Hepatic stellate cell (primary cell): ENCODE measurements at places on chromosomes 5 and 9.
A peak's percentile ranks its signal among the peaks of the same experiment; 100 is the strongest.

DNA sequence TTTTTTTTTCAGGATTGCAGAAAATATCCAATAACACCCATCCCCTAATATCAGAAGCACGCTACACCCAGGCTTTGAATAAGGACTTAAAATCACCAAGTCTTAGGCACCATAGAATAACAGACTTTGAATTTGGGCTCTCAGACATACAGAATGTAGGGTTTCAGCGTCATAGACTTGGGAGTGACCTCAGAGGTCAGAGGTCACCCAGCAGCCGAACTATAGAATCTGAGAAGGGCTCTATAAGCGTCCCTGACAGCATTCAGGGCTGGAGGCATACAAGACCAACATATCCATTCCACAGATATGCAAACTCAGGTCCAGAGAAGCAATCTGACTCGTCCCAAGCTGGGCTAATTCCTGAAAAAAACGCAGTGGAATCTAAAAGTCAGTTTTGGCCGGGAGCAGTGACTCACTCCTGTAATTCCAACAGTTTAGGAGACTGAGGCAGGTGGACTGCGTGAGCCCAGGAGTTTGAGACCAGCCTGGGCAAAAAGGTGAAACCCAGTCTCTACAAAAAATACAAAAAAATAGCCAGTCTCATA is 34.7 kb downstream of the SLC6A7 start:
- DNase-seq: peak; percentile 54

DNA sequence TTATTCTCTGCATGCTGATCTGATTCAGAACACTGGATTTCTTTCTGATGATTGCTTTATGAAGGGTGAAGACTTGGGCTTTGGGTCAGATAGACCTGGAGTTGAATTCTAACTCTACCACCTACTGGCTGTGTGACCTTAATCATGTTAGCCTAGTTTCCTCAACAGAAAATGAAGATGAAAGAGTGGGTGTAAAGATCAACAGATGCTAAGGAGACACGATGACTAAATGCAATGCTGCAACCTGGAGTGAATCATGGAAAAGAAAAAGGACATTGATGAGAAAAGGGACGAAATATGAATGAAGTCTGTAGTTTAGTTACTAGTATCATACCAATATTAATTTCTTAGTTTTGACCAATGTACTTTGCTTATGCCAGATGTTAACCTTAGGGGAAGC is 27.8 kb upstream of the DENND1A start:
- no peak for DNase-seq

DNA sequence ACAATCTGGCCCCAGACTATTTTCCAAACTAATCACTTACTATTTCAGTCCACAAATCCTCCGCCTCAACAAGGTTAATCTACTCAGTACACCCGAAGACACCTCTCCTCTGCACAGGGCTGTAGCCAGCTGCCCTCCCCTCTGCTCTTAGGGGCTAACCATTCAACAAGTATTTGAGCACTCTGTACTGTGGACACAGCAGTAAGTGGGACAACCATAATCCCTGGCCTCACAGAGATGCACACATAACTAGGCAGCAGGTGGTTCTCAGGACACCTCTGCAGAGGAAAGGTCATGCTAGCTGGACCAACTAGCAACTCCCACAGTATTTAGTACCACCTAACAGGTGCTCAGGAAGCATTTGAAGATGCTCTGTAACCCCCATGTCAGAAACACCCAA is 5.5 kb downstream of the CAMSAP1 start:
- no peak for DNase-seq

GRCh38 chr5:28957450-28957849 is 1919.1 kb upstream of the CDH9 start:
- no peak for DNase-seq

- DNase-seq: no peak
Measured at GRCh38 chr9:81076131-81076530, 613.2 kb downstream of the TLE1 start.

DNA sequence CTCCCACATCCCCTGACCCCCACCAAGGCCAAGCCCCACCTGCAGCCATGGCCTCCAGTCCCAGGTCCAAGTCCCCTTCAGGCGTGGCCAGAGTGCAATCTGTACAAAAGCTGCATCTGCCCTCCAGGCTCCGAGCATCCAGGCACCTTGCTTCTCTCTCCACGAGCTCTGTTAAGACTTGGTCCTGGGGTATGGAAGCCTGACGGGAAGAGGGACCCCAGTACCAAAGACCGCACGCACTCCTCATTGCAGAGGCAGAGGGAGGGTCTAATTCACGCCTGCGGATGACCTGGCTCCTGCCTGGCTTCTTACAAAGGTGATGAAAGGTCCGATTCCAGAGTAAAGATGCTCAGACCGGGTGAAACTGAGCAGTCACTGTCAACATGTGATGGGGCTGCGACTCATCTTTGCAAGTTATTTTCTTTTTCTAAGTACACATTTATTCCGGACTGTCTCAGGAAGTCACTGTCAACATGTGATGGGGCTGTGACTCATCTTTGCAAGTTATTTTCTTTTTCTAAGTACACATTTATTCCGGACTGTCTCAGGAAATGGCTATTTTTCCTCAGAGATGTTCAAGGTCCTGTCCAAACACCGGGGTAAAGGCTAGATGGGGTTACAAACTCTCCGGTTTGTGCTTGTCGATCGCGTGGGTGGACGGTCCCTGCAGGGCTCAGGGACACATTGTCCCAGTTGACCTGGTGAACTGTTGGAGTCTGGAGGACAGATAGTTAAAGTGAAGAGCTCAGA is 252.0 kb upstream of the IRX4 start:
- DNase-seq: no peak

GRCh38 chr9:5553211-5553610 is 42.9 kb downstream of the PDCD1LG2 start:
- peak; percentile 35 for DNase-seq

- no peak for DNase-seq
Measured at GRCh38 chr9:115986508-115986907, 167.1 kb upstream of the PAPPA start.

DNA sequence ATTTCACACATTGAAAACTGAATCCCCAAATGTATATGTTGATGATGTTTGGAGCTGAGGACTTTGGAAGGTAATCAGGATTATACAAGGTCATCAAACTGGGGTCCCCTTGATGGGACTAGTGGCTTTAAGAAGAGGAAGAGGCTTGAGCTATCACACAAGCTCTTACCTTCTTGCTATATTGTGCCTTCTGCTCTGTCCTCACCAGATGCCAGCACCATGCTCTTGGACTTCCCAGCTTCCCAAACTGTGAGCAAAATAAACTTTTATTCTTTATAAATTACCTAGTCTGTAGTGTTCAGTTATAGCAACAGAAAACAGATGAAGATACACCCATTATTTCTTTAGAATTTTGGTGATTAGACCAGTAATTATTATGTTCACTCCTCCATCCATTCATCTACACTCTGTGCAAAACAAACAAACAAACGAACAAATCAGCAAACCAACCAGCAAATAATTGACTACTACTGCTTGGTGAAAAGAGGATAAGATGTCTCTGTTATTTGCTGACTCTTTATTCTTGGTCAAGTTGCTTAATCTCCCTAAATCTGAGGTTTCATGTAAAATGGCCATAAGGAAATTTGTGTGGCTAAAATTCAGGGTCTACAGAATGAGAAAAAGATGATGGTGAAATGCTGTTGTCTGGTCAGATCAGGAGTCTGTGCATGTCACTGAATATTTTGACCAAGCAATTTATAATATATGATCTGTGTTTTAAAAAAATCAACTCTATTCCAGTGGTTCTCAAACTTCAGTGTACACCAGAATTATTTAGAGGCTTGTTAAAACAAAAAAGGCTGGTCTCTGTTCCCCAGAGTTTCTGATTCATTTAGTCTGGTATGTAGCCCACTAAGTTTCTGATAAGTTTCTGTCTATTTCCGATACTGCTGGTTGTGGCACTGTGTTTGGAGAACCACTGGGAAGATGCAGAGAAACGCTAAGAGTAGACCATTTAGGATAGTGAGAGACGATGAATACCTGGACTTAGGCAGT is 854.1 kb downstream of the MAT2B start:
- no peak for DNase-seq

DNA sequence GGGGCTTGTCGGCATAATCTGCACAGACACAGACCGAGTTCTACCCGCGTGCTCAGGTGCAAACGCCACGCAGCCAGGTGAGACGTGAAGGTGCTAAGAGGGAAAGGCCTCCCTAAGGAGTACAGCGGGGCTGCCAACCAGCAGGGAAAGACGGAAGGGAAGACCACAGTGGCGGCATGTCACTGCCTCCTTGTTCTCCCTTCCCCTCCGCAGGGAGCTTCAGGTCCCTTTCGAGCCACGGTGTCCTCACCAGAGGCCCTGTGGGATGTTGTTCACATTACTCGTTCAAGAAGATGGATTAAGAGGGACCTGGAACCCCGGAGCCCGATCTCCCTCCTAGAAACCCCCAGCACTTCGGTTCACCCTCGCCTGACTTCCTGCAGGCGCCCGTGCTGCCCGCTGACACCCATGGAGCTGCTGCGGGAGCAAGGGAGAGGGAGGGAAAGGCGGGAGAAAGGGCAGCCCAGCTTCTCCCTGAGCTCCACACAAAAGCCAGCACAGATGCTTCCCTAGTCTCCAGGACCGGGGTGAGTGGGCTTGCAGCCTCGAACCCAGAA is 686 bp downstream of the BRD9 start:
- peak; percentile 78 for DNase-seq

DNA sequence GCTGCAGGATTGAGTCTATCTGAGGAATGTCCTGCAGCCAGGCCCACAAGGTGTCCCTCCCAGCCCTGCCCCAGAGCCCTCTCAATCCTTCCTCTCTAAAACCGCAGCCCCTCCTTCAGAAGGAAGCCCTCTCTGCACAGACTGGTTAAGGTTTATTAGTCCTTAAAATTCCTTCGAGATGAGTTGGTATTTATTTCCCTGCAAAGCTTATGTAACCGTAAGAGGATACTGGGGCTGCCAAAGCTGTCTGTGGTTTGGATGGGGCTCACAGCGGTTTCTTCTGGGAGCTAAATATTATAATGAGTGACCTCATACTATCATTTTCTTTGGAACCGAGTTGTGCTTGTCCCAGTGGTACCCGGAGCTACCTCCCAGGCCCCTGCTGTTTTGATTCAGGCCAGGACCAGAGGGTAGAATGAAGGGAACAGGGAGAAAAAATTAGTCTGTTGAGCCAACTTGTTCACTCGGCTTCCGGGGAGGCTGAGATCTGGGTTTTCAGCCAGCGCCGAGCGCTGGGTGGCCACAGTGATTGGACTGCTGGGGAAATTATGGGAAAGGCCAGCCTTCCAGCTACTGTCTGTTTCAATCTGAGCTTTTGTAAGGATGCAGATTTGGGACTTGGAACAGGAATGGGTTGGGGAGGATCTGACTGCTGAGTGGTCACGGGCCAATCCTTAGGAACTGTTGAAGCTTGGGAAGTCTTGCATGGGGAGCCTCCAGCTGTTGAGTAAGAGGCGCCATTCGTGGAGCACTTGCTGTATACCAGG is 107.5 kb downstream of the NDFIP1 start:
- DNase-seq: peak; percentile 94

DNA sequence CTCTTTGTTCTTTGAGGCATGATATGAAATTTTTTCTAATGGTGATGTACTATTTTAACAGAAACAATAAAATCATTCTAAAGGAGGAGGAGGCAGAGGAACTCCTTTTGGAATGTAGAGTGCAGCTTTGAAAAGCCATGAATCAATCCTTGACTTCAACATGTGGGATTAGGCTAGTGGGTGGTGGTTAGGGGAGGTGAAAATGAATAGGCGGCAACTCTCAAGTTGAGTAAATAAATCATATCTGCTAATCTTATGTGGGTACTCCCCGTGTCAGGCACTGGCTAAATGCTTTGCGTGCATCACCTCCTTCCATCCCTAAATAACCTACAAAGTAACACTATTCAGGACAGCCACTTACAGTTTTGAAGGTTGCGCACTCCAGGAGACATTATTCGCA is 35.1 kb downstream of the FAM81B start:
- DNase-seq: no peak

GRCh38 chr9:125440411-125440810 is 178.8 kb downstream of the GAPVD1 start:
- no peak for DNase-seq

DNA sequence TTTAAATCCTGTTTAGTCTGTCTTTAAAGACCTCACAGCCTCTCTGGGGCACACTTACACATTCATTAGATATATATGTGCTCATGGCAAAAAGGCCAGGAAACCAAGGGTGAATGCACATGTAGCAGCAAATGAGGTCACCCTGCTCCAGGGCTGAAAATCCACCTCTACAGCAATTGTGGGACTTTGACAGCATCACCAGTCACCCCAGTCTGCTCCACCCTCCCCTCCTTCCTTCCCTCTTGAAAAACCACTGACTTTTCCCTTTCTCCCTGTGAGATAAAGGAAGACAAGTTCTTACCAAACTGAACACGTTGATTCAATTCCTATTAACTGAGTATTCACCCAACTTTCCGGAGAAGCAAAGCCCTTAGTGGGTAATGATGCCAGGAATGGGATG is 15.2 kb upstream of the SH3RF2 start:
- DNase-seq: no peak

- DNase-seq: no peak
Measured at GRCh38 chr9:83503866-83504265, 34.3 kb downstream of the FRMD3 start.

- DNase-seq: no peak
Measured at GRCh38 chr9:117485176-117485575, 70.3 kb upstream of the ASTN2 start.

DNA sequence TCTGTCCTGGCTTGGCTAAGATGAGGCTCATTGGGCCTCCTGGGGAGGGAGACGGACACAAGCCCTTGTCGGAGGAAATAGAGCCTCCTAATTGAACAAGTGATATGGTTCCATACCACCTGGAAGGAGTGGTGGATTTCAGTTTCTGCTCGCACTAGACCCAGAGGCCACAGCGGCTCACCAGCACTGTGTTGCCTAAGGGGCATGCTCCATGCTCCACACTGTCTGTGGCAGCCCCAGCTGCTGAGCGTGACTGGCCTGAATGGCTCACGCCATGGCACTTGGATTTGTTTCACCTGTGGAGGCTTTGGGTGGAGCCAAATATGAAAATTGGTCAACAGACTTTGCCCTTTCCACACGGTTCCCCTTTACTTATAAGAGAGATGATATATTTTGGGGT is 181.1 kb downstream of the HSPA4 start:
- no peak for DNase-seq

DNA sequence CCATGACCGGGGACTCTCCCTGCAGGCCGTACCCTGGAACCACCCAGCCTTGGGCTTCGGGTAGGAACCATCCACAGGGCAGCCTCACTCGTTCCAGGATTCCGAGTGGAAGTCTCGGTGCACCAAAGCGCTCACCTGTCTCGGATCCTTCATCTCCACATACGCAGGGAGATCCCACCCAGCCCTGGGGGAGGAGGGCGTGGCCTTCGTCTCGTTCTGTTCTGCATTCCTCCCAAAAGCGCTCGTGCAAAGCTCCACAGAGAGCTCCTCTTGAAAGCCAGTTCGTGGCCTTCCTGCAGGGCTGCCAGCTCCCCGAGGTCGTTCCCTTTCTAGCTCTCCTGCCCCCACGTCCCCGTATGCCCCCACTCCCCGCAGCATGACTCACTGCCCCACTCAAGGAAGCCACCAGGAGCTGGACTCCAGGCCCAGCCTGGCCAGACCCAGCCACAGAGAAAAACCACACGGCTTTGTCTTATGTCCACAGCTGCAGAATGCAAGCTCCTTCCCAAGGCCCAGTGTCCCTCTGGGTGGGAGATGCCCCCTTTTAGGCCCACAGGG is 65.0 kb upstream of the SARDH start:
- DNase-seq: peak; percentile 58
